EH (cell line): ENCODE measurements at places on chromosomes 11 and 22.
A peak's percentile ranks its signal among the peaks of the same experiment; 100 is the strongest.

DNA sequence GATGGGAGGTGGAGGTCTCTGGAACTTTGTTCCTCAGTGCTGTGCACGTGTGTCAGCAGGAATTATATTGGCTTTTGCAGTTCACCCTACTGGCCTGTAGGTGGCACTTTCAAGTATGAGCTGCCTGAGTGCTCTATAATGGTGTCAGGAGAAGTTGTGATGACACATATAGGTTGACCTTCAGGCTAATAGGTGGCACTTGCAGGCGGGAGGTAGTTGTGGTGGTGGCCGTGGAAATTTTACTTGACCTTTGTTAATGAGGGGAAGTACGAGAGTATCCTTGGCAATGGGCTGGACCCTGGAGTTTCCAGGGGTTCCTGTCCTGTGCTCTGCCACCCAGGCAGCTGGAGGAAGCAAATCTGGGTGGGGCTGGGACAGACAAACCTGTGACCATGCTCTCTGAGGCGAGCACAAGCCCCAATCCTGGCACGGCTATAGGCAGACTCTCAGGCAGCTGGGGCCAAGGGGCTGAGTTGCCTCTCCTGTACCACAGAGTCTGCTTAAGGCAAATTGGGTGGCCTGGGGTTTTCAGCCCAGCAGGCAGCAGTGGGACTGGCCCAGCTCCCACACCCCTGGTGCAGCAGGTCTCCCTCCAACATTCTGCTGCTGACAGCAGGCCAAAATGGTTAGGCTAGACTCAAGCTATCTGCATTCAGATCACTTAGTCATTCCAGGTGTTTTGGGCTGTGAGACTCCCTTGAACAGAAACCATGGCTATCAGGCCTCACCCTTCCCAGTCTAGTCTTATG is 147.5 kb upstream of the CTSC start:
- peak; percentile 43 for DNase-seq

DNA sequence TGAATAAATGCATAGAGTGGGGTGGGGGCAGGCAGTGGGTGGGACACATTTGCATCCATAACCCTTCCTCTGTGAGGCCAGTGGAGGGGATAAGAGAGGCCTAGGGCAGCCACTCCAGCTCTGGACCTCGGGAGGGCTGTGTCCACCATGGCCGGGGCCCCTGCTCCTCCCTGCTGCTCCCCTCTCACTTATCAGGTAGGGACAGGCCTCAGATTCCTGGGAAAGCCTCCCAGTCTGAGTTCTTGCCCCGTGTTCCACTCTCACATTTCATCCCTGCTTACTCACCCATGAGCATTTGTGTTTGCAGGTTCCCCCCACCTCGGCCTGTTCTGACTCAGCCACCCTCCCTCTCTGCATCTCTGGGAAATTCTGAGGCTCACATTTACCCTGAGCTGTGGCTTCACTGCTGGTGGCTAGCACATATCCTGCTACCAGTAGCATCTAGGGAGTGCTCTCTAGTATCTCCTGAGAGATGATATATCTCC is 128.7 kb upstream of the TOP3B start:
- peak; percentile 68 for DNase-seq

DNA sequence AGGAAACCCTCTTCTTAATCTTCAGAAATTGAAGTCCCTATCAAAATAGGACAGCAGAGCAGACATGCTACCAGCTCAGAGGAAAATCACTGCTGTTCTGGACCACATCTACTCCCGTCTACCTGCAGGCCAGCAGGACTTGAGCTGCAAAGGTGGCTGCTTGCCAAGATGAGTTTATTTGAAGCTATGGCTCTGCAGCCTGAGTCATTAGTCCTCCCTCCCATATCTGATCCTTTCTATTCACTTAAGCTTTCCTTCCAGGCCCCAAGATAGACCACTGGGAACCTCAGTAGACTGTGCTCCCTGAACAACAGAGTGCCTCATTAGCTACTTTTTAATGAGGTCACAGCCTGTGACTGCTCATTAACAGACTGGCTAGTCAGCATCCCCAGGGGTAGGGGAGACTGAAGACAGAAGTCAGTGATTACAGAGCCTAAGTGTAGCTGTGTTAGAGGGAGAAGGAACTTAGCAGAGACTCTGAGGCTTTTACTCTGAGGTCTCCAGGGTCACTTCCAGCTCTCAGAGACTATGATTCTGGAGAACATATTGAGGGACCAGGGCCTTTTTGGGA is 6.8 kb upstream of the OR10A2 start:
- DNase-seq = peak; percentile 63

DNA sequence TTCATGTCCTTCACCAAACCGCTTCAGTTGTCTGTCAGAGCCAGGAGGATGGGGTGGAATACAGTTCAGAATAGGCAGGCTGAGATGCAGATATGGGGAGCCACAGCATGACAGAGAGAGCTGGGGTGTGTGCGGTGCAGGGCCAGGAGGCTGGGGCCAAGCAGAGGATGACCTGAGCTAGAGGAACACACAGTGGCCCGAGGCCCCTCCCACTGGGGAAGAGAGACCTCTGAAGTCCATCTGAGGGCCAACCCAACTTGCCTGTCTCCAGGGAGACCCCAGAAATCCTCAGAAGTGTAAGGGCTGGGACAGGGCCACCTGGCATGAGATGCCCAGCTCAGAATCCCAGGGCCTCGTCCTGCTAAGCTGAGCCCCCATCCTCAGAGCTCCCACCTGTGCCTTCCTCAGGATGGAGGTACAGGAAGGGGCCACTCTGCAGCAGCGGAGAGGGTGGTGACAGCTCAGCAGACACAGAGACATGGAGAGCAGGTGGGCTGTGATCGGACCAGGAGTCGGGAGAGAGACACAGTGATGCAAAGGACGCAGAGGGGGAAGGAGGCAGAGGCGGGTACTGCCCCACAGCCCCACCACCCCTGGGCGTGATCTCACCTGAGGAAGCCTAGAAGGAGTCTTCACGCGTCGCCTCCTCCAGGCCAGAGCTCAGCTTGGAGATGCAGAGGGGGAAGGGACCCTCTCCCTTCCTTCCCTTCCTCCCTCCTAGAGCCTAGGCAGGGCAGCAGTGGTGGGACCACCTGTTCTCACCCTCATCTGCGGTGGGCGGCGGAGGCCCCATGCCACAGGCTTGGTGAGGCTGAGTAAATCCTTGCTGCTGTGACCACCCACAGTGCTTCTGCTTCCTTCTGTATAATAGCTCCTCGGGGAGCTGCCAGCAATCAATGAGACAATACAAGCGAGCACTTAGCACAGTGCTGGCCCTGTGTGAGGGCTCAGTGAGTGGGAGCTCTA is 9.1 kb upstream of the TUB start:
- DNase-seq = no peak

DNA sequence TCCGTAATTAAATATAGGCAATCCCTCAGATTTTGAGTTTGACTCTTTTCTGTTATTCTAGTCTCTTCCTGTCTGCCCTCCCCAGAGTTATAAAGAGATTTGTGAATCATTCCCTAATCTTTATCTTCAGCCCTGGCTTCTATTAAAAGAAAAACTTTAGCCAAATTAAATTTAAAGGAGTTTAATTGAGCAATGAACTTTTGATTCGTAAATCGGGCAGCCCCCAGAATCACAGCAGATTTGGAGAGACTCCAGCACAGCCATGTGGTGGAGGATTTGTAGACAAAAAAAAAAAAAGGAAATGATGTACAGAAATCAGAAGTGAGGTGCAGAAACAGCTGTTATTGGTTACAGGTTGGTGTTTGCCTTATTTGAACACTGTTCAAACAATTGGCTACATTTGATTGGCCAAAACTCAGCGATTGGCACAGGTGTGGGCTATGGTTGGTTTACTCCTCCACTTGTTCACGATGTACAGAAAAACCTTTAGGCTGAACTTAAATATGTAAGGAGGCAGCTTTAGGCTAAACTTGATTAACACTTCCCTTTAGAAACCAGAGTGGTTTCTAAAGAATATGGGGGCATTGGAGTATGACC is 2.3 kb upstream of the ALKBH8 start:
- DNase-seq = no peak

DNA sequence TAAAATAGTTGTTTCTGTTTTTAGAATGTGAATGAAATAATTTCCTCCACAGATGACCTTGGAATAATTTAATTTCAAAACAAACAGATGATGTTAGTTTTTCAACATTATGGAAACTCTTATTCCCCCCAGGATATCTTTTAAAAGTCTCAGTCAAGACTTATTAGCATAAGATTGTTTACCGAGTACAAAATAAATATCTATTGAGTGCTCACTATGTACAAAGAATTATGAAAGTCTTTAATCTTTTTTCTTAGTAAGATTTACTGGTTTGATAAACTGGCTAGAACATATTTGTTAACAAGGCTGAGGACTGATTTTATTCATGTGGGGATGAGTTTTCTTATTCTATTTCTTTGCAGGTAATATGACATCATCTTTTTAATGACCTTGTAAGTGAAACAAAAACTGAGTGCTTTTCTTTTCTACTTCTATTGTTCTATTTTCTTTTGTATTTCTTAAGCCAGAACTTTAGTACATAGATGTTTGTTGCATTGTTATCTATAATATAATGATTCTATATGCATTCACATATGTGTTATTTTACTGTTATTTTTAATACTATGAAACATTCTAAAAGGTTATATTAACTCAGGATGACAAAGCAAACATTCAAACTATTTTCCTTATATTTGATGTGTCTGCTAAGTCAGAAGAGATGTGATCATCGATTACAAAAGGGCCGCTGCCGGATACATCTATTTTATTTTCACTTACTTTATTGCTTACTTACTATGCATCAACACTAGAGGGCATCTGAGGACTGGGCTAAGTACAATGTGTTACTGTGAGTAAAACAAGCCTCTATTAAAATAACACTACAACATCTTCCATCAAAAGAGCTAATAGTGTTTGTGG is 111.0 kb upstream of the ARHGAP42 start:
- peak; percentile 65 for DNase-seq

- DNase-seq = no peak
Measured at GRCh38 chr11:112814168-112814567, 147.1 kb upstream of the NCAM1 start.

DNA sequence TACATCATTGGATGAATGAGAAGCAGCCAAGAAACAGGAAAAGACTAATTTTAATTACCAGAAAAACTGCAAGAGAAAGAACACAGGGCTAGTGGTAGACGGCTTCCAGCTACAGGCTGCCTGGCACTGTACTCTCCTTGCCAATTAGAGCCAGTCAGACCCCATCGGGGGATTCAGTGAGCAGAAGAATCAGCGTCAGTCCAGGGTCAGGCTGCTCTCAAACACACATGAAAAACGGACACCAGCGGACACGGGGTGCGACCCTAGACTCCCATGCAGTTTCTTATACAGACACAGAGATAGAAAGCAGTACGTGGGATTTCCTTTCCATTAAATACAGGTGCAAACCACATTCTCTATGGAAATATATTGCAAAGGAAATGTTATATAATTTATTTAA is 1.1 kb upstream of the CNTN5 start:
- DNase-seq = no peak

- DNase-seq = peak; percentile 10
Measured at GRCh38 chr22:43376765-43377547, 33.8 kb upstream of the SCUBE1 start.

DNA sequence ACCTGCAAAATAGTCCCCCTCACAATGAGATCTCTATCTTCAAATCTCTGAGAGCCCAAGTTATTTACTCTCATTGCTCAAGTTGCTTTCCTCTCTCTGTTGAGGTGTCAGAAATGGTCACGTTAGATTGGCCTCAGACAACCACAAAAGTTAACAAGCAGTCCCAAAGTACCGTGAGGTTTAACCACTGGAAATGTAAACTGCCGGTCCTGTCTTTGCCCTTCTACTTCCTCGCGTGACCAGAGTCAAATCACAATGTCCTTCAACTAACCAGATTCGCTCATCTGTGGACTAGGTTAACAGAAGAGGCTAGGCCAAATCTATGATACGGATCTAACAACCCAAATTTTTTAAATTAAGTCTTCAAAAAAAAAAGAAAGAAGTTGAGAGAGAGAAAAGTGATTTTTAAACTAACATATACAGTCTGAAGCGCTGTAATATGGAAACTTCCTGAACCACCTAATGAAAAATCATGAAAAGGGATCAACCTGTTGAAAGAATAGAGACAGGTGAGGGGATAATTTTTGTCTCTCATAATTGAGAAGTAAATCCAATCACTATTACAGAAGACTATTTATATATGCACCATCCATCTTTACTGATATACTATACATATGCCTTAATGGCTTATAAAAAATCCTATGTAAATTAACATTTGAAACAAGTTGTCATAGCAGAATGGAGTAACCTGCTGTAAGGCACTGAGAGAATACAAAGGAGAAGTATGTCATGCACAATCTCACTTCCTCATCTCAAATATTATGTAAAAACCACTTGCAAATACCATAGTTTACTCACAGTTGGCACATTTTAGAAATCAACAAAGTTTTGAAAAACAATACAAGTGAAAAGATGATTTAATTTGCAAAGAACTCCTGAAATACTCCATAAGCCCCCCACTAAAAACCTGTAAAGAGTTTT is 3.3 kb upstream of the JAML start:
- DNase-seq = no peak

DNA sequence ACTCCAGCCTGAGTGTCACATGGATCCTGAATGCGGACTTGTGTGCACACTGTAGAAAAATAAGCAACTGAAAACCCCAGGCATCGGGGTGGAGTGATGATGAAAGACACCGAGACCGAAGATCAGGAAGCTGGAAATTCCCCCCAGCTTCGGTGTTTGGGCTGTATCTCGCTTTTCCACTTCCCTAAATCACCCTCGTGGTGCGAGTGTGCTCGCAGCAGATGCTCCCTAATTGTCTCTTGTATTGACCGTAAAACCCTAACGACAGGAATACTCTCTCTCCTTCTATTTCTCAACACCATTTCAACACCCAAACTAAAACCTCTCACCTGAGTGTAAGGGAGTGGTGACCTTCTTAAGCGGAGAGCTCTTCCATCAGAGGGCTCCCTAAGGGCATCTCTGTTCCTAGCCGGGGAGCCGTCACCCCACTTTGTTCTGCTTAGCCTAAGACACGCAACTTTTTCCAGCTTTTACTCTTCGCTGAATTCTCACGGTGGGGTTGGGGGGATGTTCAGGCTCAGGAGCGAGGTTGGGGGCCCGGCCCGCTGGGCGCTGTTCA is 635 bp upstream of the GRK3 start:
- DNase-seq = no peak

- DNase-seq = no peak
Measured at GRCh38 chr22:41620589-41621098, at the start of gene DESI1. DESI1 (minus strand) TSS chr22:41621043; CDS start chr22:41620839, 204 bp downstream.

GRCh38 chr11:116030697-116031331 is 526.6 kb upstream of the CADM1 start:
- DNase-seq = no peak

- peak; percentile 38 for DNase-seq
Measured at GRCh38 chr11:66281001-66281400, 3.0 kb downstream of the CNIH2 start.

GRCh38 chr22:49979587-49980264 is 19.2 kb downstream of the PIM3 start:
- peak; percentile 51 for DNase-seq

- DNase-seq = no peak
Measured at GRCh38 chr11:76628408-76628947, 42.1 kb downstream of the LRRC32 start.
